ENCODE measurements at places on chromosomes 7 and 10. TPM values are rescaled to one million over a fixed set of nuclear protein-coding genes. Genes with fewer than 3 reads are reported as not detected.

DNA sequence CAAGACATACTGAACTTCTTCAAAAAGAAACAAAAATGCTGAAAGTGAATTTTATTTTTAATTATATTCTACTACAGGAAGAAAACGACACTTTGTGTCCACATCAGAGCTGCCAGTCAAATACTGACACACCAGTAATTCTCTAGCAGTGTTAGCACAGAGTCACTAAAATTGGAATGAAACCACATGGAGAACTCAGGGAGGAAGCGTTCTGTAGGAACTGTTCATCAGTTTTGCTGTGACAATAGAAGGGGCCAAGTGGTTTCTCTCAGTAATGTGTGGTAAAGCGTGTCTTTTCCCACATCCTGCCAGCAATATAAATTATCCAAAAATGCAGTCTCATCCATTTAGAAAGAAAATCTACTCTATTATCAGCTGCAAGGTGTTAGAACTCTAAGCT, 683.3 kb downstream of the GRM8 start:
- H3K4me1 ChIP-seq, result no peaks in the 10 kb centered on the region
- no peak for DNase-seq
- H3K27ac ChIP-seq, result no peak overlapping the region
- H3K27me3 ChIP-seq, result no peaks in the 10 kb centered on the region
- no peaks in the 10 kb centered on the region for H3K36me3 ChIP-seq

Gene ERVW-1
- not detected for total RNA-seq

Gene CUZD1
- 2.9 TPM for total RNA-seq

DNA sequence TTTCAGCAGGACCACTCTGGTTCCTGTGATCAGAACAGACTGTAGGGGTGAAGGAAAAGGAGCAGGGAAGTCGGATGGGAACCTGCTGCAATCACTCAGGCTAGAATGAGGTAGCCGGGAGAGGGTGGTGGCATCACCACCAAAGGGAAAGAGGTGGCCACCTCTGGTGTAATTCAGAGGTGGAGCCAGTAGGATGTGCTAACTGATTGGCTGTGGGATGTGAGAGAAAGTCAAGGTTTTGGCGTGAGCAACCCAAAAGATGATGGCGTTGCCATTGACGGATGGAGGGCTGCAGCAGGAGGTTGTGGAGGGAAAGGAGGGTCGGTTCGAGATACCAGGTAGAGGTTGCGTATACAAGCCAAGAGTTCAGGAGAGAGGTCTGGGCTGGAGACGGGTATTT, 7.4 kb upstream of the VSIR start:
- H3K27me3 ChIP-seq, result no peaks in the 10 kb centered on the region
- no peaks in the 10 kb centered on the region for H3K36me3 ChIP-seq
- no peaks in the 10 kb centered on the region for H3K4me1 ChIP-seq
- no peak for DNase-seq

- no peaks in the 10 kb centered on the region for H3K4me1 ChIP-seq
- no peaks in the 10 kb centered on the region for H3K36me3 ChIP-seq
- no peaks in the 10 kb centered on the region for H3K27me3 ChIP-seq
- no peak overlapping the region for H3K27ac ChIP-seq
- H3K4me3 ChIP-seq, result no peak overlapping the region
- DNase-seq, result no peak
Measured at GRCh38 chr7:28201131-28201530, 20.5 kb upstream of the JAZF1 start.

Gene PNLIPRP1
- 2.3 TPM for total RNA-seq

Gene CALCR
- total RNA-seq, result not detected
